ENCODE measurements at places on chromosomes 1 and 21. TPM values are rescaled to one million over a fixed set of nuclear protein-coding genes. Genes with fewer than 3 reads are reported as not detected.

The COL18A1 gene
- polyA plus RNA-seq = 93.6 TPM

The USP1 gene
- 8.5 TPM for polyA plus RNA-seq

The UBAP2L gene
- polyA plus RNA-seq = 70.9 TPM

The NTRK1 gene
- polyA plus RNA-seq = 1.8 TPM

The NTNG1 gene
- polyA plus RNA-seq = 0.43 TPM

The C1orf122 gene
- polyA plus RNA-seq = 78.2 TPM

The TIE1 gene
- polyA plus RNA-seq = 56.7 TPM

The FAM72D gene
- 0.45 TPM for polyA plus RNA-seq

The CFAP126 gene
- 0.10 TPM for polyA plus RNA-seq

The TNFRSF18 gene
- not detected for polyA plus RNA-seq

The KRTAP21-2 gene
- polyA plus RNA-seq = not detected

The ADAMTS4 gene
- polyA plus RNA-seq = 37.3 TPM

The FCAMR gene
- polyA plus RNA-seq = not detected

The DNAJC28 gene
- polyA plus RNA-seq = 1.3 TPM

The RNU1-3 gene
- not detected for polyA plus RNA-seq

The OR2T2 gene
- polyA plus RNA-seq = not detected

The PTPN7 gene
- polyA plus RNA-seq = 1.1 TPM

The HES3 gene
- not detected for polyA plus RNA-seq

The PTPRC gene
- polyA plus RNA-seq = 12.6 TPM

The NID1 gene
- polyA plus RNA-seq = 66.6 TPM

The STPG1 gene
- polyA plus RNA-seq = 6.9 TPM

The NBPF4 gene
- polyA plus RNA-seq = not detected

The PRELP gene
- polyA plus RNA-seq = 86.3 TPM

The NAV1 gene
- polyA plus RNA-seq = 26.8 TPM

The STUM gene
- polyA plus RNA-seq = 3.1 TPM

The ZFP69B gene
- polyA plus RNA-seq = 0.22 TPM

The KHDRBS1 gene
- 62.4 TPM for polyA plus RNA-seq

The HMCN1 gene
- polyA plus RNA-seq = 6.9 TPM

The LAPTM5 gene
- 19.5 TPM for polyA plus RNA-seq

The FCRLB gene
- polyA plus RNA-seq = 0.37 TPM

The HSD3B1 gene
- polyA plus RNA-seq = not detected

The EXO5 gene
- polyA plus RNA-seq = 4.2 TPM

The SH3BGR gene
- 2.5 TPM for polyA plus RNA-seq

The C1orf167 gene
- 2.7 TPM for polyA plus RNA-seq

The TIAM1 gene
- polyA plus RNA-seq = 1.3 TPM

The TRIM67 gene
- polyA plus RNA-seq = 0.03 TPM
